ENCODE measurements at places on chromosomes 16 and 17.

DNA sequence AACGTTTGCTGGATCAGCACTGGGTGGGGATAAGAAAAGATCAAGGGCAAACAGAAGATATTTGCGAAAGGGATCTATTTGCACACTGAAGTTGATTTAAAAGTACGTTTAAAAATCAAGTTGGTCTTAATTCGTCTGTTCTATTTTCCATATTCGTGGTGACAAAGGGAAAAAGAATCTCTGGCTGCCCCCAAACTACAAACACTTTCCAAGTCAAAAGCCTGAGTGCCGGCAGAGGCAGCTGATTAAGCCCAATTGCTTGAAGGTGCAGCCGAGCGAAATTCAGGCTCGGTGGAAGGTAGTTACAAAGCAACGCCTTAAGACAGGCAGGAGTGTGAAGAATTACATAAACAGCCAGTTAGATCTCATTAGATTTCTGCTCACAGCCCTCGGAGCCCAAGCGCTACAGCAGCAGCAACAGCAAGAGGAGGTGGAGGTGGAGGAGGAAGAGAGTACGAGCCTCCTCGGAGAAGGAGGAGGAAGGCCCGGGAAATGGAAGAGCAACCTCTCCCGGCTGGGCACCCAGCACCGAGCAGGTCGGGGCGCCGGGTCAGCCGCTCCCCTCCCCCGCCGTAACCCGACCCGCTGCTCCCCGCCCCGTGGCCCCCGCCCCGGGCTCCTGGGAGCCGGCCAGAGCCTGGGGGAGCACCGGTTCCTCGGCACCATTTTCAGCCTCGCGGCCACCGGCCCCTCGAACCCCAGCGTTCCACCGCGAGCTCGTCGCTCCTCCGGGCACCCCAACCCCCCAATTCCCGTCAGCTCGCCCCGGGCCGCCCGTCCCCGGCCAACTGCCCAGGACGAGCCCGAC is 890 bp downstream of the TOB1 start:
- no peaks in the 10 kb centered on the region for H3K36me3 ChIP-seq
- DNase-seq: peak; percentile 80
- no peaks in the 10 kb centered on the region for H3K4me1 ChIP-seq
- peak overlapping the region; percentile 76 for H3K27ac ChIP-seq

GRCh38 chr17:57487573-57487972 is 231.2 kb downstream of the MSI2 start:
- no peak overlapping the region for H3K4me3 ChIP-seq
- H3K36me3 ChIP-seq: no peaks in the 10 kb centered on the region
- no peaks in the 10 kb centered on the region for H3K27me3 ChIP-seq
- no peak overlapping the region for H3K27ac ChIP-seq

GRCh38 chr17:17139972-17140589 is 66.1 kb downstream of the PLD6 start:
- DNase-seq: no peak
- H3K27ac ChIP-seq: no peak overlapping the region
- H3K27me3 ChIP-seq: no peaks in the 10 kb centered on the region
- peaks cover 17% of the 10 kb centered on the region for H3K36me3 ChIP-seq
- no peaks in the 10 kb centered on the region for H3K4me1 ChIP-seq

GRCh38 chr17:50190293-50190602 is 11.2 kb downstream of the COL1A1 start:
- no peaks in the 10 kb centered on the region for H3K27me3 ChIP-seq
- H3K36me3 ChIP-seq: no peaks in the 10 kb centered on the region
- H3K27ac ChIP-seq: no peak overlapping the region

GRCh38 chr17:43915559-43915958 is 8.2 kb upstream of the MPP2 start:
- no peak overlapping the region for H3K4me3 ChIP-seq
- H3K4me1 ChIP-seq: peaks cover 3% of the 10 kb centered on the region
- DNase-seq: no peak
- no peak overlapping the region for H3K27ac ChIP-seq
- H3K27me3 ChIP-seq: no peaks in the 10 kb centered on the region

DNA sequence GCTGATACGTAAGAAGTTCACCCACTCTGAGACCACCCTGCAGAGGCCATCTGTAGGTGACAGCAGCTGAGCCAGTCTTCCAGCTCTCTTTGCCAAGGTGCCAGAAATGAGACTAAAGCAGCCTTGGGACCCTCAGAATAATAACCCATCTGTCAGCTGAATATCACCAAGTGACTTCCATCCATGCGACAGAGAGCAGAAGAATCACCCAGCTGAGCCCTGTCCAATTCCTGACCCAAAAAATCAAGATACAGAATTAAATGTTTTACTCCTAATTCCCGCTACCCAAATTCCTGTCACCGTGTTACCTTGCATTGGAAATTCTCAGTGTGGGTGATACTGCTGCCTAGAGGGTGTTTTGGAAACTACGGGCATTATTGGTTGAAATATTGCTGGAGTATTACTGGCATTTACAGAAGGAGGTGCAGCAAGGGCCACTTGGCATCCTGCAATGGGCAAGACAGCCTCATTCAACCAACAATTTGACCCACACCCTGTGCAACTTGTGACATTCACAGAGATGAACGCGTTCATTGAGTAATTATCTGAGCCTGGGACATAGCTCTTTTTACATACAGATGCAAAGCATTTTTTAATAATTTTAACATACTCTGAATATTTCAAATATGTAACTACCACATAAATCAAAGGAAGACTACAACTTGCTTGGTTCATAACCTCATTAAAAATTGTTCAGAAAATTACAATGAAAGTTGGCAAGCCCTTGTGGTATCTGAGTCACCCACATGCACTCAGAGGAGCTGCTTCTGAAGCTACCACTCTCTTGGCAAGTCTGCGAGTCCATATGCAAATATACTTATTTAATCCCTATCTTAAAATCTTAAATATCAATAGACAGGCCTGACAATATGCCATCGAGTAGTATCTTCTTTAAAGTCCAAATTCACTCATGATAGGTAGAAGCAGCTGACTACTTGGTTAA is 126.6 kb downstream of the C16orf95 start:
- no peak for DNase-seq
- no peaks in the 10 kb centered on the region for H3K36me3 ChIP-seq
- no peak overlapping the region for H3K27ac ChIP-seq
- H3K27me3 ChIP-seq: no peaks in the 10 kb centered on the region

Data from mesendoderm (in vitro differentiated cells).